ENCODE measurements at places on chromosomes 6 and 20. TPM values are rescaled to one million over a fixed set of nuclear protein-coding genes. Genes with fewer than 3 reads are reported as not detected.
A peak's percentile ranks its signal among the peaks of the same experiment; 100 is the strongest.

The PRPH2 gene
- 0.15 TPM for total RNA-seq

The RIMS4 gene
- total RNA-seq = 0.10 TPM

The LCA5 gene
- 3.6 TPM for total RNA-seq

The JAG1 gene
- total RNA-seq = 172 TPM

GRCh38 chr6:46116289-46116688 lies 13.5 kb upstream of the ENPP4 start:
- DNase-seq = no peak

DNA sequence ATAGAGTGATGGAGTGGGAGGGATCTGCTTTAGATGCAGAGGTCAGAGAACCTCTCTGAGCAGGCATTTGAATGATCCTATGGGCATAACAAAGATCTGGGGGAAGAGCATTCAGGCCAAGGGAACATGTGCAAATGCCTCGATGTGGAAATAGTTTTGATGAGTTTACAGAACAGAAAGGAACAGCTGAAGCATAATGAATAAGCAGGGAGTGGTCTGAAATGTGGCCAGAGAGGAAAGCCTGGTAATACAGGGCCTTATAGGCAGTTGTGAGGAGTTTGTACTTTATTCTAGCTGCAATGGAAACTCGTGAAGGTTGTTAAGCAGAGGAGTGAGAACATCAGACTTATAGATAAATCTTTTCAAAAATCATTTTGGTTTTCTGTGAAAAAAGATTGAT lies 33.0 kb upstream of the ME1 start:
- no peak for DNase-seq

DNA sequence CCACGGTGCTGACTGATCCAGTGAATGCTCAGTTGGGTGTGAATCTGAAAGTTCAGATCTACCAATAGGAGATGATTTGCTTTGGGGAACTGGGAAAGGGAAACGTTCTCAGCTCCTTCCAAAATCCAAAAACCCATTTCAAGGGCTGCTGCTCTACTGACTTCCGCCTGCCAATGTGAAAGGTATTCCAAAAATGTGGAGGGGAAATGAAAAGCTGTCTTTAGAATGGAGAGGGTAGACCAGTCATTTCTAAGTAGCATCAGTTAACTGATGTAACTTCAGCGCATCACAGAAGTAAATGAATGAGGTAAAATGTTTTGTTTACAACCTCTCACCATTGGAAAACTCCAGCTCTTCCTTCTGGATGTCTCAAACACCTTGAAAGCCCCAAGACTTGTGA lies 19.6 kb upstream of the EYA2 start:
- DNase-seq = no peak

DNA sequence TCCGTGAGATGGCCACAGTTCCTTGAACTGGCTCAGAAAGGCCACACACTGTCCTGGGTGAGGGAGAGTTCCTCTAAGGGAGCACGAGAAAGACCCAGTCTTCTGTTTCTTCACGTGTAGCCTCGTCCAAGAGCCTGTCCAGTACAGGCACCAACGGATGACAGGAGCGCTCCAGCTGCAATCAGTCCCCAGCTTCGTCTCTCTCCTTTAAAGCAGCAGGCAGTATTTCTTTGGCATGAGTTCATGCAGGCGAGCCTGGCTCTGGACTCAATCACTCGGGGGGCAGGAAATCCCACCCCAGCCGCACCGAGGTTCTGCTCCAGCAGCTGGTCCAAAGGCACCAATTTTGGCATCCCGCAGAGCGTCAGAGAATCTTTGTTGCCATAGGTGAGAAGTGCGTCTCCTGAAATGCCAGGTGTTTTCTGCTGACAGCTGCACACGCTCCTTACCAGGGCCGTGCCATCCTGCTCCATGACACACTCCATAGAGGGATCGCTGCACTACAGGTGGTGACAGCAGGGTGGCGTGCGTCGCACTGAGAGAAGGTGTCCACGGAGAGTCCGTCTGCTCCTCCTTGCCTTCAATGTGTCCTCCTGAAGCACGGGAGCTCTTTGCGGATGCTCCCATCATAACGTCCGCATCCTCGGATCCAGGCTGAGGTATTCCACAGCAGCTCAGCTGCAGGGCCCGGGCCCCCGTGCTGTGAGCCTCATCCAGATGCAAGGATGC lies 59.6 kb upstream of the AFDN start:
- DNase-seq = no peak

- peak; percentile 29 for DNase-seq
Measured at GRCh38 chr6:79946272-79947190, 822 bp downstream of the ELOVL4 start.

GRCh38 chr20:25491446-25492038 lies 84.1 kb downstream of the GINS1 start:
- DNase-seq = no peak

- peak; percentile 62 for DNase-seq
Measured at GRCh38 chr6:132715204-132715603, 1.3 kb upstream of the VNN1 start.

All from endothelial cell (in vitro differentiated cells).